ENCODE measurements at places on chromosomes 3 and 15.

GRCh38 chr3:117409701-117410459 lies 700.3 kb downstream of the TUSC7 start:
- no peak for DNase-seq

DNA sequence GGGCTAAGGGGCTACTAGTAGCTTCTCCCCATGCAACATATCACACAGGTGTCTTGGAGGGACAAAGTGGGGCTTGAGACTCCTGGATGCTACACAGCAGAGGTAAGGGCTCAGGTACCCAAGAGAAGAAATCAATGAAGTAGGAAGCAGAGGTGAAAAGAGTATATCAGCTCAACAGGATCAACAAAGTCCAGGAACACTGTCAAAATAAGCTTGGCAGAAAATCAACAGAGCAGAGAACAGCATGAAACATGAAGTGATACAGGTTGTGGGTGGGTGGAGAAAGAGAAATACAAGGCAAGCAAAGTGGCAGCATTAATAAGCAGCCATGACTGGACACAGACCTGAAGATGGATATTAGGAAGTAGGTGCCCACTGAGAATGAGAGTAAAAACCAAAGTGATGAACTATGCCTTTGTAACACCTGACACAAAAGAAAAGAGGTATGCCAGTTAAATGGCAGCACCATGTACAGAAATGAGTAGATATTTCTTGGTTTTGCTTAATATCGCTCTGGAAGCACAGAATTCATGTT lies 637.4 kb downstream of the FHIT start:
- DNase-seq = no peak

- DNase-seq = no peak
Measured at GRCh38 chr3:176896165-176896564, 301.1 kb downstream of the TBL1XR1 start.

DNA sequence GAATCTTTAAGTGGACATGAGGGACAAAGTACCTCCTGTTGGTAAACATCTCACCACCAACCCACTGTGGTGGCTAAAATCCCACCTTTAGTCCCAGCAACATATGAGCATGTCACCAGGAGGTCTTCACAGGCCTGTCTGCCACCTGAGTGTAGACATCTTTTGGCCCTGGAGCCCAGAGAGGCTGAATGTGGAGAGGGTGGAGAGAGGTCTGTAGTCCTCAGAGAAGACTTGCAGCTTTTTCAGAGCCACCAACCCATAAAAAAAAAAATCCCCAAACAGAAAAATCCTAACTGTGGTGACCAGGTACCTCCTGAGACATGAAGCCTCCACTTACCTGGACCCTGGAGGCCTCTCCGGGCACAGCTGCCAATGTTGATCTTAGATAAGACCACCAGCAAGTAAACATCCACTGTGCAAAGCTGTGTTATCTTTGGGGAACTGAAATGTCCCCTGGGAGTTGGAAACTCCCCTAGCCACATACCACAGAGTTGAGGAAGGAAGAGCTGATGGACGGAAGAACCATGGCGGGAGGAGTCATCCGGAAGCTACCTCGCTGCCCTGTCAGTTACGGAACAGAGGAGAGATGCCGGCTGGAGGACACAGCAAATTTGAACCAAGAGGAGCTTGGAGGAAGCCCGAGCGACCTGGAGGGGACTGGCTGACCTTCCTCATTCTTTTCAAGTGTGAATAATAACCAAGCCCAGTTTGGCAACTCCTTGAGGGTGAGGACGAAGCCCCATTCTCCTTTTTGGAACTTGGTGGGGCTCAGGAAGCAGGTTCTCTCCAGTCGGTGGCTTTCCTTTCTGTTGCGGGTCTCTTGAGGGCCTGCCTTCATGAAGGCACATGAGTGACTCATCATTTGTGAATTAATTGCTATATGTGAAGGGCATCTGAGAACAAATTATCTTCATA lies at the start of gene GHRL:
Gene GHRL, minus strand, starts transcription at position 443 of the 915 bp plus-strand sequence. CDS start 2,767 bp downstream, outside the sequence.
- no peak for DNase-seq
